ENCODE measurements at places on chromosomes 7 and 10.

DNA sequence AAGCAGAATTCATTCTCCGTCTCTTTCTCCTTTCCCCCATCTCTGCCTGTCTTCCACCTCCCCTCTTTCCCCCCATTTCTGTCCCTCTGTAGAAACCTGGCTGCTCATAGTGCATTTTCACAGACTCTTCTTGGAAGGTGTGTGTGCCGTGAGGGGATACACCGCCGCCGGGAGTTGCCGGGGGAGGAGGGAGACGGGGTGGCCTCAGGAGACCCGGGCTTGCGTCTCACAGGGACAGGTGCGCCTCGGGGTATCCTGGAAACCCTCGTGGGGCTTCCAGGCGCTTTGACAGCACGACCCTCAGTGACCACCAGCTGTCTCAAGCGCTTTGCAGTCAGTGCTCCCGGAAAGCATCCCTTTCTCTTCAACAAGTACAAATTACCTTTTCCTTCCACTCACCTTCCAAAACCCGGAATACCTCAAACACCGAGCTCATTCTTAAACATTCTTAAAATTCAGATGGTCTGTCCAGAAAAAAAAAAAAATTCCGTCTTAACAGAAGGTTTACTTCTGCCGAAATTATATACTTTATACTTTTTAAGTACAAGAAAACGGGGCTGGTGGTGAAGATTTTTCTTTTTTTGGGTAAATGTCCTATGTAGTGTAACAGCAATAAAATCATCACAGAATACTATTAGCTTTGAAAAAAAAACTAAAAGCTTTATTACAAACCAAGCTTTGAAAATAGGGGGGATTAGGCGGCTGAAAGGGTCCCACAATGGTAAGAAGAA, 8.2 kb downstream of the EMX2 start:
- DNase-seq = no peak
- peaks cover 100% of the 10 kb centered on the region for H3K27me3 ChIP-seq
- H3K36me3 ChIP-seq = peaks cover 1% of the 10 kb centered on the region
- peaks cover 25% of the 10 kb centered on the region for H3K4me1 ChIP-seq
- H3K4me3 ChIP-seq = no peak overlapping the region
- no peak overlapping the region for H3K27ac ChIP-seq

GRCh38 chr7:17741426-17741825, 198.9 kb downstream of the SNX13 start:
- no peak overlapping the region for H3K4me3 ChIP-seq
- DNase-seq = no peak
- no peaks in the 10 kb centered on the region for H3K4me1 ChIP-seq
- H3K27me3 ChIP-seq = peaks cover 29% of the 10 kb centered on the region

GRCh38 chr10:61821153-61821552, 80.3 kb upstream of the ARID5B start:
- H3K27me3 ChIP-seq = no peaks in the 10 kb centered on the region
- peaks cover 8% of the 10 kb centered on the region for H3K4me1 ChIP-seq
- no peak overlapping the region for H3K27ac ChIP-seq
- H3K36me3 ChIP-seq = no peaks in the 10 kb centered on the region
- H3K4me3 ChIP-seq = no peak overlapping the region

- H3K4me3 ChIP-seq = no peak overlapping the region
- no peak for DNase-seq
- peaks cover 21% of the 10 kb centered on the region for H3K4me1 ChIP-seq
- peak overlapping the region; percentile 72 for H3K27ac ChIP-seq
- no peaks in the 10 kb centered on the region for H3K36me3 ChIP-seq
These were observed 659.2 kb upstream of the GALNT17 start for GRCh38 chr7:70472601-70473237.

DNA sequence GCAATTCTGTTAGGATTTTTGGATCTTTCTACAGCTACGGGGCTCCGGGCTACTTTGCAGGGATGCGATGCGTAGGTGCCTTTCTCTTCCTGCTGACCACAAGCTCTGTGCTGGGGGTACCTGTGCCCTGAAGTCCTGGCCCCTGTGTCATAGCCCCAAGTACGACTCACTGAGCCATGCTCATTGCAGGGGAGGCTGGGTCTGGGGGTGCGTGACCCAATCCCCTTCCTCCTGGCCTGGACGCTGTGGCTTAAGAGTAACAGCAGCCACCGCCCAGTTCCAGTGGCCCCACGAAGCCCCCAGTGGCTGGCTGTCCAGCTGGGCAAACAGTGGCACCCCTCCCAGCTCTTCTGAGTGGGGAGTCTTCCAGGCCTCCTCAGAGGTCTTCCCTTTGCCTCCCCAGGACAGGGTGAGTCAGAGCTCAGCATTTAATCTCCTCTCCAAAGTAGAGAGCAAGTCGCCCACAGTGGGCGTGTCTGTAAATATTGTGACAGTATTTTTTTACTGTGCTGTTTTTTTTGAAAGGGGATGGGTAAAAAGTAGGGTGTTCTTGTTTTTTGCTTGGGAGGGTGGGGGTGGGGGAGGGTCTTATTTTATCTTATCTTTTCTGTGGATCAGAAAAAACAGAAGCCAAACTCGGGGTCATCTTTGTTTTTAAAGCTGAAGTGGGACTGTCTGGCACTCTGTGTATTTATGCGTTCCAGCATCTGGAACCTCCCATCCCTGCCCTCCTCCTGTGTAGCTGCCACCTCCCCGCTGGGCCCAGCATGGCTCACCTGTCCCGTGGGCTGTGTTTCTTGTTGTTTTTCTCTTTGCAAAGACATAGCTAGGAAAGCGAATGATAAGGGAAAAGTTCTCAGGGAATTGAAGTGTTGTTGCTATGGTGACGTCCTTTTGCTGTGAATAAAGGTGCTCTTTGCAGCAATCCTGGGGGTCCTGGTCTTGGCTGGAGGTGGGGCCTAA, 8.2 kb downstream of the LFNG start:
- DNase-seq = no peak
- H3K4me3 ChIP-seq = no peak overlapping the region
- peaks cover 4% of the 10 kb centered on the region for H3K36me3 ChIP-seq

- H3K27me3 ChIP-seq = no peaks in the 10 kb centered on the region
- no peak overlapping the region for H3K4me3 ChIP-seq
- H3K27ac ChIP-seq = no peak overlapping the region
These were observed 11.1 kb downstream of the PKD1L1 start for GRCh38 chr7:47937065-47937687.

- no peak overlapping the region for H3K4me3 ChIP-seq
- DNase-seq = no peak
- H3K27ac ChIP-seq = no peak overlapping the region
- H3K27me3 ChIP-seq = peaks cover 2% of the 10 kb centered on the region
- H3K4me1 ChIP-seq = no peaks in the 10 kb centered on the region
These were observed 314.3 kb downstream of the HPSE2 start for GRCh38 chr10:98921316-98921715.

GRCh38 chr7:46802479-46802878, 779.4 kb downstream of the TNS3 start:
- H3K27ac ChIP-seq = peak overlapping the region; percentile 74
- no peak for DNase-seq
- peaks cover 10% of the 10 kb centered on the region for H3K36me3 ChIP-seq
- no peak overlapping the region for H3K4me3 ChIP-seq

GRCh38 chr10:35462491-35462934, 126.2 kb downstream of the CCNY start:
- no peak for DNase-seq
- peaks cover 15% of the 10 kb centered on the region for H3K4me1 ChIP-seq
- H3K27me3 ChIP-seq = no peaks in the 10 kb centered on the region
- no peak overlapping the region for H3K27ac ChIP-seq
- no peak overlapping the region for H3K4me3 ChIP-seq

- H3K4me1 ChIP-seq = no peaks in the 10 kb centered on the region
- DNase-seq = no peak
- no peak overlapping the region for H3K4me3 ChIP-seq
- H3K27me3 ChIP-seq = peaks cover 1% of the 10 kb centered on the region
- no peak overlapping the region for H3K27ac ChIP-seq
These were observed 81.6 kb downstream of the EVX1 start for GRCh38 chr7:27324246-27324645.

GRCh38 chr7:7496311-7496710, 39.4 kb downstream of the COL28A1 start:
- H3K27ac ChIP-seq = no peak overlapping the region
- H3K27me3 ChIP-seq = no peaks in the 10 kb centered on the region
- H3K4me1 ChIP-seq = no peaks in the 10 kb centered on the region
- no peaks in the 10 kb centered on the region for H3K36me3 ChIP-seq

- no peaks in the 10 kb centered on the region for H3K27me3 ChIP-seq
- peak overlapping the region; percentile 56 for H3K27ac ChIP-seq
- peaks cover 49% of the 10 kb centered on the region for H3K4me1 ChIP-seq
- peaks cover 7% of the 10 kb centered on the region for H3K36me3 ChIP-seq
- no peak overlapping the region for H3K4me3 ChIP-seq
These were observed 106.7 kb downstream of the TNS3 start for GRCh38 chr7:47474937-47475879.

DNA sequence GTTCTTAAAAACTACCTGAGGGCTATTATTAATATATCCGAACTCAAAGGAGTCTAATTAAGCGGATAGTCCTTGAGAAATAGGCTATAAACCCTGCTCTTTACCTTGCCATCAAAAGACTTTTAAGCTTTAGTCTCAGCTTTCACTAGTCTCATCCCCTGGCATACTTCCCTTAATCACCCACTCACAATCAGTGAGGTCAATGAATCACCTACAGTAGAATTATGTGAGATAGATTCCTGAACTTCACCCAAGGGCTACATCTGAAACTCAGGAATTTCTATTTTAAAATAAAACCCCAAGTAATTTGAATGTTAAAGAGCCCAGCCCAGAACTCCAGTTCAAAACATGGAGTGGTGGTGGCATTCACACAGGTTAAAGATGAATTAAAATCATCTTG, 108.7 kb downstream of the ETV1 start:
- no peaks in the 10 kb centered on the region for H3K27me3 ChIP-seq
- H3K4me3 ChIP-seq = no peak overlapping the region
- H3K36me3 ChIP-seq = no peaks in the 10 kb centered on the region
- peaks cover 8% of the 10 kb centered on the region for H3K4me1 ChIP-seq

DNA sequence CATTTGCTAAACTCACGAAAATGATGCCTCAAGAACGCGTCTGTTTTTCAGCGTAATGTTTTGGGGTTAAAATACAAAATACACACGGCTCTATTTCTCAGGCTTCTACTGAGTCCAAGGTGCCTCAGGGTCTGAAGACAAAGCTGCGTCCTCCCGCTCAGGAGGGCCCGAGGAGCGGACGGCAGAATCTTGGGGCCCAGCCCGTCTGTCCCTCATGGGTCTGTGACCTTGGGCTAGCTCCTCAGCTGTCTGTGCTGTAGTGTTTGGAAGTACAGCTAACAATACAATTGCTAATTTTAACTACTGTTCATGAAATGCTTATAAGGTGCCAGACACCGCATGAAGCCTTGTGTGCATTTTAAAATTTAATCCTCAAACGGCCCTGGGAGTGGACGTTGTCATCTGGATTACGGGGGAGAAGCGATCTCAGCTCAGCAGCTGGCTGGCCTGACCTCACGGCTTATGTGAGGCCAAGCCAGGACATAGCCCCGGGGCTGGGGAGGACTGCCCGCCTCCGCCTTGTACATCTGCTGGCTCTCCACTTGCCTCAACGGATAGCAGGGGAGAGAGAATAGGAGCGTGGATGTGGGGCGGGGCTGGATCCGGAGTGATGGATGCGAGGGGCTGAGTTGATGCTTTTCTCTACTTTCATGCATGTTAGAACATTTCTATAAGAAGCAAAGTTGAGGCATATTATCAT, 357.4 kb downstream of the GLRX3 start:
- no peak overlapping the region for H3K4me3 ChIP-seq
- DNase-seq = no peak
- no peaks in the 10 kb centered on the region for H3K36me3 ChIP-seq
- peaks cover 23% of the 10 kb centered on the region for H3K4me1 ChIP-seq

GRCh38 chr10:71842856-71843686, 8.0 kb downstream of the PSAP start:
- DNase-seq = no peak
- H3K36me3 ChIP-seq = no peaks in the 10 kb centered on the region
- H3K4me3 ChIP-seq = no peak overlapping the region
- peaks cover 35% of the 10 kb centered on the region for H3K4me1 ChIP-seq

GRCh38 chr7:47228386-47229014, 353.4 kb downstream of the TNS3 start:
- H3K4me3 ChIP-seq = no peak overlapping the region
- H3K27me3 ChIP-seq = no peaks in the 10 kb centered on the region
- H3K36me3 ChIP-seq = no peaks in the 10 kb centered on the region

GRCh38 chr10:21807180-21807579, 196.3 kb downstream of the DNAJC1 start:
- no peak overlapping the region for H3K4me3 ChIP-seq
- H3K27ac ChIP-seq = no peak overlapping the region
- peaks cover 15% of the 10 kb centered on the region for H3K4me1 ChIP-seq

GRCh38 chr10:132465193-132465888, 68.3 kb downstream of the PWWP2B start:
- H3K4me1 ChIP-seq = peaks cover 16% of the 10 kb centered on the region
- no peaks in the 10 kb centered on the region for H3K27me3 ChIP-seq
- no peak overlapping the region for H3K4me3 ChIP-seq
- no peak for DNase-seq
- H3K36me3 ChIP-seq = no peaks in the 10 kb centered on the region

GRCh38 chr10:97861924-97862323, 12.3 kb downstream of the GOLGA7B start:
- no peak for DNase-seq
- H3K4me3 ChIP-seq = no peak overlapping the region
- H3K36me3 ChIP-seq = no peaks in the 10 kb centered on the region
- peaks cover 67% of the 10 kb centered on the region for H3K27me3 ChIP-seq
- H3K27ac ChIP-seq = no peak overlapping the region

DNA sequence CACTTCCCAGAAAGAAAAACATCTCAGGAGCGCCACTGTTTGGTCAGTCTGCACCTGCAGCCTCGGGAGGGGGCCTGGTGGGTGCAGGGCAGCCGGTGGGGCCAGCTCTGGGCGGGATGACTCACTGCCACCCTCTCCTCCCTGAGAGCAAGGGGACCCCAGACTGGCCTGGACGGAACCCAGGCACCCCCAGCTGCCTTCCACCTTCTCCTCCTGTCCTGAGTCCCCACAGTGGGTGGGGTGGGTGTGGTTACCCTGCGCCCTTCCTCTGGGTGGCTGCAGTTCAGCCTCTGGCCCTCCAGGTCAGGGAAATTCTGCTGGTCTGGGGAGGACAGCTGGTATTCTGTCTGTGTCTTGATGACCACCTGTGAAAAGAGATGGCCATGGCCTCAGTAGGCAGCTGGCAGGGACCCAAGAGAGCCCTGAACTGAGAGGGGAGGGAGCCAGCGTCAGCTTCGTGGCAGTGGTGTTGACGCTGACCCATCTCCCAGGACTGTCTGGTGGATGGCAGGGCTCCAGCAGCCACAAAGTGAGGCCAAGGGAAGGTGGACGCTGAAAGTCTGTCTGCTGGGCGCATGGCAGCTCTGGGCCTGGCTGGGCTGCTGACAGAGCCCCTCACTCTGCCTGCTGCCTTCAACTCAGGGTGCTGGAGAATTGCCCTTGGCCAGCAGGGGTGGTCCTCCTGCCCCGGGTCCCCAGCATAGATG, 8.9 kb downstream of the CALY start:
- no peak overlapping the region for H3K4me3 ChIP-seq
- no peaks in the 10 kb centered on the region for H3K36me3 ChIP-seq
- H3K27ac ChIP-seq = no peak overlapping the region
- no peak for DNase-seq
- peaks cover 76% of the 10 kb centered on the region for H3K27me3 ChIP-seq

GRCh38 chr10:68086011-68086410, 10.9 kb upstream of the HERC4 start:
- no peak overlapping the region for H3K4me3 ChIP-seq
- DNase-seq = no peak
- H3K4me1 ChIP-seq = peaks cover 4% of the 10 kb centered on the region
